ENCODE measurements at places on chromosomes 11 and 22.

GRCh38 chr11:66151273-66151672 lies 81.2 kb downstream of the PACS1 start:
- DNase-seq = no peak

- DNase-seq = no peak
Observed at GRCh38 chr11:106581399-106581798, 436.9 kb downstream of the GUCY1A2 start.

GRCh38 chr11:2798951-2799761 lies 86.4 kb downstream of the CDKN1C start:
- no peak for DNase-seq

- no peak for DNase-seq
Observed at GRCh38 chr11:125903711-125904659, at the start of gene DDX25. Gene DDX25, plus strand, starts transcription at chr11:125904508. Its CDS starts 10 bp downstream, at chr11:125904518.

GRCh38 chr11:122025757-122026156 lies 90.3 kb downstream of the BLID start:
- DNase-seq = no peak

DNA sequence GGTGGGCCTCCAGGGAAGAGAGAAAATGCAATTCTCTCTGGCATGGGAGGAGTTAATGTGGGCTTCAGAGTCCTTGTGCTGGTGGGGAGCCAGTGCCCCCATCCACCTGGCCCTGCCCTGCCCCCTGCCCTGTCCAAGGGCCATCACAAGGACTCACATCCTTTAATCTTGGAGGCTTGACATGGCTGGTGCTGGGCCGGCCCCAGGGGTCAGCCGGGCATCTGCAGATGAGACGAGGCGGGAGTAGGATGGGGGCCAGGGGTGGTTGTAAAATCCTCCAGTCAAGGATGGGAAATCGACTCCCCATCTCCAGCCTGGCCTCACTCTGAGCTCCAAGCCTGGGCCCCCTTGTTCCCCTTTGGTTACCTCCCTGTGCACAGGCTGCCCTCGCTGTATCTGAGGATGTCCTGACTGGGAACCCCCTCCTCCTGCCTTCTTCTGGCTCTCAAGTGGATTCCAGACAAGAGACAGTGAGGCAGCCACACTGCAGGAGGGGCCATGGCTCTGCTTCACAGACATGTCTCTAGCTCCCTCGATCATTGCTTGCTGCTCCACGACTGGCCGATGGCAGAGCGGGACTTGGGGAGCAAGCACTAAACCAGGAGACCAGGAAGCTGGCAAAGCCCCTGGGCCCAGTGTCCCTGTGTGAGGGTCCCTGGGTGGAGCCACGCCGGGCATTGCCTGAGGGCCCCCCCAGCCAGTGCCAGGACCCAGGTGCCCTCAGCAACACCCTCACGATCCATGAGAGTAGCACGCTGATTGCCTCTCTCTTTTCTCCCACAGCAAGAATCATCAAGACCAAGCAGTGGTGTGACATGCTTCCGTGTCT lies 1120.5 kb downstream of the BRD1 start:
- DNase-seq = no peak

DNA sequence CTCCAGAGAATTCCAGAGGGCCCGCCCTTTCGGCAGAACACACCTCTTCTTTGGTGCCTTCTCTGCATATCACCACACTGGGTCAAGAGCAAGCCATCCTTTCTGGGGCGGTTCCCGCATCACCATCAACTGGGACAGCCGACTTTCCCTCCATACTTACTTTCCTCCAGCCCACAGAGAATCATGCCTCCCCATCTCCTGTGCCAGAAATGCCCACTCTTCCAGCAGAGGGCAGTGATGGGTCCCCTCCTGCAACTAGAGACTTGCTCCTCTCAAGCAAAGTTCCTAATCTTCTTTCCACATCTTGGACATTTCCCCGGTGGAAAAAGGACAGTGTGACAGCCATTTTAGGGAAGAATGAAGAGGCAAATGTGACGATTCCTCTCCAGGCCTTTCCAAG lies 157.7 kb downstream of the C11orf91 start:
- no peak for DNase-seq

- DNase-seq = no peak
Observed at GRCh38 chr11:205221-206001, 1.8 kb downstream of the BET1L start.

DNA sequence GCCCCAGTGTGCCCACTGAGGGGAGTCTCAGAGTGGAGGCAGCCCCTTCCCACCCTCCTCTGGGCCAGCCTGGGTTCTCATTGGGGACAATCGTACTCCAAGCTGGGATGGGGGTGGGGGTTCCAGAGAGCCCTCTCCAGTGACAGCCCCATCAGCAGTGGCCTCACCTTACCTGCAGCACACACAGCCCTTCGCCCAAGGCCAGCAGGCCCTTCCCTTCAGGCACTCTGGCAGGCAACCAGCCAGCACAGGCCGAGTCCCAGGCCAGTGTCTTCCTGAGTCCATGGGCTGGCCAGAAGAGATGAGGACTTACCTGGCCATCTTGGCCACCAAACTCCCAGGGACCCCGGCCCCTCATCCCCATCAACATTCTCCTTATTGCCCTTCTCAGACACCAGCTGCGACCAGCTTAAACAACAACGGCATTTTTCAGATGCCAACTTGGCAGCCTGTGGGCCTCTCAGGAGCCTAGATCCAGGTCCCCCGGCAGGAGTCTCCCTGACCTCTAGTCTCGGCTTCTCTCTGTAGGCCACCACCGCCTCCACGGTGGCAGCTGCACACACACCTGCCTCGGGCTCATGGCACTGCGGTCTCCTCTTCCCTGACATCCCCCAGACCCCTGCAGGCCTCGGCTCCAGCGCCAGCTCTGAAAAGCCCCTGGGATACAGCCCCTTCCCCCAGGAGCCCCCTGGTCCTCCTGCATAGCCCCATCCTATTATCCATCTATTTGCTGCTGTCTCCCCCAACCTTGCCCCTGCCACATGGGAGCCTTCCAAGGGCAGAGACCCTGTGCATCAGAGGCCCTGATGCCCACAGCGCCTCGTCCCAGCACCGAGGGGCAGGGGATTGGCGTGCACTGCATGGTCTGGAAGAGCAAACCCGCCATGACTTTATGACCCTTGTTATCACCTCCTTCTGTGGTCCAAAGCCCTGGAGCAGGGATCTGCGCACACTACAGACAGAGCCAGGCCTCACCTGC lies 111.2 kb upstream of the FGF3 start:
- no peak for DNase-seq

DNA sequence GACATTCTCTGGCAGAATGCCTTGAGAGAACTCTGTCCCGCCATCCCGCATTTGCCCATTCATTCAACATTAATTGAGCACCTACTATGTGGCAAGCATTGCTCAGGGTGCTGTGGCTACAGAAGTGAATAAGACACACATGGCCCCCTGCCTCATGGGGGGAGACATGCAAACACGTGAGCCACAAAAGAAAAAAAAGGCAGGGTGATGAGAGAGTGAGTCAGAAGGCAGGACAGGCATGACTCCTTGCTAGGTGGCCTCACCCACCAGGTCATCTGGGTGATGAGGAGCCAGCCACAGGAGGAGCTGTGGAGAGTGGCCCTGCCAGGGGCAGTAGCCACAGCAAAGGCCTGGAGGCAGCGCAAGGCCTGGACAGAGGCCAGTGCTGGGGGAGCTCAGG lies 4.9 kb downstream of the CHRM4 start:
- DNase-seq = no peak

- no peak for DNase-seq
Observed at GRCh38 chr11:7578276-7578955, 64.6 kb downstream of the PPFIBP2 start.

GRCh38 chr11:117579161-117579560 lies 217.9 kb downstream of the DSCAML1 start:
- DNase-seq = no peak

DNA sequence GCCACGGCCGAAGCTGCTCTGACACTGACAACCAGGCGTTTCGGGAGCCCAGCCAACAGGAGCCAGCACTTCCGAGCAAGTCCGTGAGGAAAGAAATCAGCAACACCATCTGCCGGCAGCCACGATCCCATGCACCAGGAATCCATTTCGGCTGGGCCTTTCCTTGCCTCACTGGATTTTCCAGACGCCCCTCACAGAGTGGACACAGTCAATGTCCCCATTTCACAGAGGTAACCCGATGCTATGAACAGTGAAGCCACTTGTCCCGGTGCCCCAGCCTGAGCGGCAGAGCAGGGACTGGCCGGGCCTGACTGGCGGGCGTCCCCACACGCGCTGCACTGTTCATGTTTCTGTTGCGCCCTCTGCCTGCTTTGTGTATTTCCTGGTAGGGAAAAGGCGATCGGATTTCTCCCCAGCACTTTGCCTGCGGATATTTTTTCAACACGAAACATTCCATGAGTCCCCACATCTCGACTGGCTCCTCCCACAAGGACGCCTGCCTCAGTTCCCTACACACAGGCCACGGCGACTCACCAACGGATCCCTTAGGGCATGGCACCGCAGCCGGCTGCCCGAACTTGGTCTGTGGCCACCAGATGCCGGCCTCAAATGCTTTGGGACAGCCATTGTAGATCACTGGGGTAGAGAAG lies 55.3 kb downstream of the TRMU start:
- no peak for DNase-seq

- no peak for DNase-seq
Observed at GRCh38 chr11:60912851-60913528, 968 bp upstream of the TMEM109 start.

- DNase-seq = no peak
Observed at GRCh38 chr11:19474211-19474610, 233.5 kb upstream of the E2F8 start.

DNA sequence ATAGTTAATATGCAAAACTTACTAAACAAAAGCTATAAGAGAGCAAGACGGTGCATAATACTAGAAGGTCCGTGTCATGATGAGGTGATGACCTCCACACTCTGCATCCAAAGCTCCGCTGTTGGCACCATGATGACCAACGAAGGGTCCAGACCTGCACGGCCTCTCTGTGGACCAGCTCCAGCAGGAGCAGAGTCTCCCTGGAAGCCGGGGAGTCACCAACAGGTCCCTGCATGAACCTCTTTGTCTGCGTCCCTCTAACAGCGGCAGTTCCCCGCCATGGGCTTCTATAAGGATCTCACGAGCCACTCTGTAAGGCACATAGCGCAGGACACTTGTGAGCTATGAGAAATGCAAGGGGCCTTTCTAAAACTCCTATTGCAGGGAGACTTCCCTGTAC lies 517.3 kb downstream of the BRD1 start:
- DNase-seq = no peak

- no peak for DNase-seq
Observed at GRCh38 chr22:50148991-50149721, 21.4 kb upstream of the PANX2 start.

DNA sequence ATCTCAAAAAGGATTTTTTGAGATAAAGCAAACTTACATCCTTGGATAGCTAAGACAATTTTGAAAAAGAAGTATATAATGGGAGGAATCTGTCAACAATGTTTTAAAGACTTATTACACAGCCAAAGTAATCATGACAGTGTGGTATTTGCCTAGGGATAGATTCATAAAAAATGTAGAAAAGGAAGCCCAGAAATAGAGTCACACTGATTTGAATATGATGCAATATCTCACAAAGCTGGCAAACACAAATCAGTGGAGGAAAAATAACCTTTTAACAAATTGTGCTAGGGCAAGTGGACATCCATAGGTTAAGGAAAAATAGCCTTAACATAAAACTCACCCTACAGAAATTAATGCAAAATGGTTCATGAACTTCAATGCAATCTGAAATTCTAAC lies 6.0 kb downstream of the XKR3 start:
- DNase-seq = no peak

GRCh38 chr11:101706541-101706940 lies 122.7 kb upstream of the TRPC6 start:
- no peak for DNase-seq

- DNase-seq = no peak
Observed at GRCh38 chr11:93719310-93719709, 22.0 kb downstream of the TAF1D start.

DNA sequence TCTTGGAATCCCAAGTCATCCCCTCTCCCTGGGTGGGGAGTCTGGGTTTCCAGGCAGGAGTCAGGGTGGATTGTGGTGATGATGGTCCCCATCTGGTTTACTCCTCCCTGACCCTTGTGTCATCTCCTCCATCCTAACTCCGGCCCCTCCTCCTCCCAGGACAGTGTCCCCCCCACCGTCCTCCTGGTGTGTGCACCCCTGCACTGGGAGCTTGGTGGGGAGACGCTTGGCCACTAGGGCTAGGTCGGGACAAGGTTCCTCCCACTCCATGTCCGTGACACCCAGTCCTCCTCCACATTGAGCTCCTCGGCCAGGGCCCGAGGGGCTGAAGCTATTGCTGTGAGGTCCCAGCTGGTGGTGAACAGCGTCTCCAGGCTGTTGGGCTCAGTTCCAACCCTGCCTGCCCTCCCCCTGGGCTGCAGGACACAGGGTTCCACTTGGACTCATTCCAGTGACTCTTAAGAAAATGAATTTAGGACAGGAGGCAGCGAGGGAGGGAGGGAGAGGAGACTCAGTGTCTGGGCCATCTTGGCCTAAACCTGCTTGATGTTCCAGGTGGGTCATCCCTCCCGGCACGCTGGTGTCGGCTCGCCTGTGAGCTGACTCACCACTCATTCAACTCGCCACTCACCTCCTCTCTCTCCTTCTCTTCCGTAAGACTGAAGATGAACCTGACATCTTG lies 433.2 kb downstream of the TBC1D22A start:
- no peak for DNase-seq

DNA sequence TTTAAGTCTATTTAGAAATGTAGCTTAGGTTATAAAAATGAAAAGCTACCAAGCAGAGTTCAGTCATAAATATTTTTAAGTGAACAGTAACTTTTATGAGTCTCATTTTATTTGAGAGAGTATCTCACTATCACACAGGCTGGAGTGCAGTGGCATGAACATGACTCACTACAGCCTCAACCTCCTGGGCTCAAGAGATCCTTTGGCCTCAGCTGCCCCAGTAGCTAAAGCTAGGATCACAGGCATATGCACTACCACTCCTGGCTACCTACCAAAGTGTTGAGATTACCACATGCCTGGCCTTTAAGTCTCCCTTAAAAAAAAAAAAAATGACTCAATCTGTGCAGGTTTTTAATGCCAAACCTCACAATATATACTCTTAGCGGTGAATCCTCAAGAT lies 34.7 kb upstream of the CLNS1A start:
- no peak for DNase-seq

DNA sequence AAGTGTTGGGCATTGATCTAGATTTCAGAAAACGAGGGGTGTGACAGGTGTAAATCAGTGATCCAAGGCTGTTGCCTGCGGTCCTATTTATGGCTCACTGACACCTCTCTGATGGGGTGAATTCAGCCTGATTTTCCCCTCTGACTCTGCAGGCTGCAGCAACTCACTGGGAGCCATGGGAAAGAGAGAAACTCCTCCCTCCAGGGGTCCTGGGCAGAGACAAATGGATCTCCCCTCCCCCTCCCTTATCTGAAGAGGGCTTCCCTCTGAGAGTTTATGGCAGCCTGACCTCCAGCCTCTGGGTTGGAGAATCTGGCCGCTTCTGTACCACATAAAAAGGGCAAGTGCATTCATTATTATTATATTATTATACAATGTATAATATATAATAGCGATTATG lies 1.8 kb upstream of the PKNOX2 start:
- no peak for DNase-seq
